A549 treated with DMSO at 1 μM for 4 hours (cell line): ENCODE measurements at places on chromosomes 13 and 19. TPM values are rescaled to one million over a fixed set of nuclear protein-coding genes. Genes with fewer than 3 reads are reported as not detected.

GAS6 gene
- 6.4 to 8.0 TPM (median 7.2 TPM) in 5 replicates for total RNA-seq

PSG3 gene
- 0.11 to 0.18 TPM (median 0.14 TPM) in 4 of 5 replicates, not detected in the other for total RNA-seq

ZNF44 gene
- total RNA-seq: 0.57 to 0.80 TPM (median 0.72 TPM) in 5 replicates

SERP2 gene
- not detected in 5 replicates for total RNA-seq

LSM4 gene
- total RNA-seq: 214 to 233 TPM (median 229 TPM) in 5 replicates

TNFSF13B gene
- 0.07 to 0.25 TPM (median 0.07 TPM) in 3 of 5 replicates, not detected in the others for total RNA-seq

EFNA2 gene
- total RNA-seq: 1.1 to 2.1 TPM (median 1.4 TPM) in 5 replicates

ZNF880 gene
- total RNA-seq: 0.36 to 1.5 TPM (median 1.0 TPM) in 5 replicates

SPATA13 gene
- total RNA-seq: 6.4 to 9.6 TPM (median 8.4 TPM) in 5 replicates

ZNF583 gene
- 1.9 to 2.9 TPM (median 2.3 TPM) in 5 replicates for total RNA-seq

PCID2 gene
- total RNA-seq: 39.7 to 46.2 TPM (median 44.0 TPM) in 5 replicates

LRP3 gene
- 36.5 to 60.5 TPM (median 53.6 TPM) in 5 replicates for total RNA-seq

MUC16 gene
- total RNA-seq: 0.03 to 0.08 TPM (median 0.06 TPM) in 5 replicates
